CD4-positive, alpha-beta T cell (primary cell): ENCODE measurements at places on chromosomes 6 and 20.

DNA sequence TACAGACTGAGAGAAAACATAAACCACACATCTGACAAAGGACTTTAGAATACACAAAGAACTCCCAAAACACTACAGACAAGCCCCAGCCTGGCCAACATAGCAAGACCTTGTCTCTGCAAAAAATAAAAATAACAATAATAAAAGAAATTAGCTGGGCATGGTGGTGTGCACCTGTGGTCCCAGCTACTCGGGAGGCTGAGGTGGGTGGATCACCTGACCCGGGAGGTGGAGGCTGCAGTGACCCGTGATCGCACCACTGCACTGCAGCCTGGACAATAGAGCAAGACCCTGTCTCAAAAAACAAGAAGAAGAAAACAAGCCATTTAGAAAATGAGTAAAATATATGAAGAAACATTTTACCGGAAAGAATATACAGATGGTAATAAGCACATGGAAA lies 13.1 kb downstream of the SDCBP2 start:
- DNase-seq: no peak

DNA sequence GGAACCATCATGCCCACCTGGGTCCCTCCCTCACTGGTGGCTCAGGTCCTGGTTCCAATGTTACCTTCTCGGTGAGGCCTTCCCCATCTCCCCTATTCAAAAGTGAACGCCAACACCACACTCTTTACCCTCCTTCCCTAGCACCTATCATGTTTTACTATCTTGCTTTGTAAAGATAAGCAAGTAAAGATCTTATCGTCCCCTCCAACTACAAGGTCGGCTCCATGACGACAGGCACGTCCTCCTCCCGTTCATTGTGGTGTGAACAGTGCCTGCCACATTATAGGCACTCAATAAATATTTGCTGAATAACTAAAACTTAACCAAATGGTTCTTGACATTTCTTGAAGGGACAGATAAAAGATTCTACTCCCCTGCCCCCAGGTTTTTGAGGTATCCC lies 147.1 kb downstream of the PREX1 start:
- no peak for DNase-seq

DNA sequence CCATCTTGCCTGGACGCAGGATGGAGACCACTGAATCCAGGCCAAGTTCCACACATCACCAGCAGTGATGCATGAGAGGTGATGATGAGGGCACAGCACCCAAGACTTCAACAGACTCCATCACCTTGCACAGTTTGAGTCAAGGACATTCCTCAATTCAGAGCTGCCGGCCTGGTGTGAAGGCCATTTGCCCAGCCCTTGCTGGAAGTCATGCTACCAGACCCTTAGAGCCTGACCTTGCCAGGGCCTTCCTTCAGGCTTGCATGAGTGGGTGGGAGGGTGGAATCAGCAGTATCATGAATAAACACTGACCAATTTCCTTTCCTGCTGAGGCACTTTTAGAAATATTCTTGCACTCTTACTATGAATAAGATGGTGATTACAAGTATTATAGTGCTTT lies 130.2 kb upstream of the SSTR4 start:
- DNase-seq: no peak

DNA sequence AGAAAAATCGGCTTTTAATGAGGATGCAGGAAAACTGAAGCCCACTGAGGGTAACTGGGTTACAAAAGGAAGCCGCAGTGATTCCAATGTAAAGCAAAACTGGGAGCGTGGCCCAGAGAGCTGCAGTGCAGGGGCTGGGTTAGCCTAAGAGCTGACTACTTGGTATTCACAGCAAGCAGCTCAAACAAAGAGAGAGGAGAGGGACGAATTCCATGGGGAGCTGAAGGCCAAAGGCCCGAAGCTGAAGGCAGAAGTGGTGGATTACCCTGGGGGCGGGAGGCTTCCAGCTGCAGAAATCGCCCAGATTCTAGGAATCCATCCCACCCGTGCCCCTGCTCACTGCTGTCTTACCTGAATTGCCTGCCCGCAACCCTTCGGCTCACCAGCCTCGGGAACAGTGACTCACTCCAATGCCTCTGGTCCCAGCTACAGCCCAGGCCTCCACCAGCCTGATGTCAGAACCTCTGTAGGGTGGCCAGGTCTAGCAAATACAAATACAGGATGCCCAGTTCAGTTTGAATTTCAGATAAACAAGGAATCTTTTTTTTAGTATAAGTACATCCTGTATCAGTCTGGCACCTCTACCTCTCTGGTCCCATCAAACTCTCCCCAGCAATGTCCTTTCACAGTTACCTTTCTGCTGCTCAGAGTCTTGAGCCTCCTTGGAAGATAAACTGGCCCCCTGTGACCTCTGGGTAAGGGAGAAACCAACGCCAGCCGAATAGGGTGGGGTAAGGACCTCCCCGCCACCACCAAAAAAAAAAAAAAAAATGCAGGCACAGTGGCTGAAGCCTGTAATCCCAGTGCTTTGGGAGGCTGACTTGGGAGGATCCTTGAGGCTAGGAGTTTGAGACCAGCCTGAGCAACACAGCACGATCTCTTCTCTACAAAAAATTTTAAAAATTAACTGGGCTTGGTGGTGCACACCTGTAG lies 14.6 kb upstream of the ZMYND8 start:
- DNase-seq: no peak

DNA sequence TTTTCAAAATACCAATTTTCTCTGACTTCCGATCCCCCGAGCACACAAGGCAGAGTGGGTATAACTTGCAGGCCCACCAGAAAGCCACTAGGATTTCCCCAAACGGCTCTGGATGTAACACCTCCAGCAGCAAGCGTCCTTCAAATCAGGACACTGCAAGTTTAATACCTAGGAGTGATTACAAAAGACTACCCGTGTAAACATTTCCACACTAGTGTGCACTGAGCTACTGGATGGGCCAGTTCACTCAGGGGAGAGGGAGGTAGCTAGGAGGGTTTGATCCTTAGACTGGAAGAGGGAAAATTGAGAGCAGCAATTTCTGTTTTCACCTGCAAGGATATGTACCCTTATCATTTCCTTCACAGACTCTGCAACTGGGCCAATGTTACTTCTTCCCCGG lies 91.8 kb upstream of the AGPAT4 start:
- DNase-seq: no peak

- DNase-seq: no peak
These were observed 83.5 kb downstream of the PRDM13 start for GRCh38 chr6:99689916-99690685.

- DNase-seq: no peak
These were observed 190.2 kb downstream of the COL9A1 start for GRCh38 chr6:70112716-70113115.

DNA sequence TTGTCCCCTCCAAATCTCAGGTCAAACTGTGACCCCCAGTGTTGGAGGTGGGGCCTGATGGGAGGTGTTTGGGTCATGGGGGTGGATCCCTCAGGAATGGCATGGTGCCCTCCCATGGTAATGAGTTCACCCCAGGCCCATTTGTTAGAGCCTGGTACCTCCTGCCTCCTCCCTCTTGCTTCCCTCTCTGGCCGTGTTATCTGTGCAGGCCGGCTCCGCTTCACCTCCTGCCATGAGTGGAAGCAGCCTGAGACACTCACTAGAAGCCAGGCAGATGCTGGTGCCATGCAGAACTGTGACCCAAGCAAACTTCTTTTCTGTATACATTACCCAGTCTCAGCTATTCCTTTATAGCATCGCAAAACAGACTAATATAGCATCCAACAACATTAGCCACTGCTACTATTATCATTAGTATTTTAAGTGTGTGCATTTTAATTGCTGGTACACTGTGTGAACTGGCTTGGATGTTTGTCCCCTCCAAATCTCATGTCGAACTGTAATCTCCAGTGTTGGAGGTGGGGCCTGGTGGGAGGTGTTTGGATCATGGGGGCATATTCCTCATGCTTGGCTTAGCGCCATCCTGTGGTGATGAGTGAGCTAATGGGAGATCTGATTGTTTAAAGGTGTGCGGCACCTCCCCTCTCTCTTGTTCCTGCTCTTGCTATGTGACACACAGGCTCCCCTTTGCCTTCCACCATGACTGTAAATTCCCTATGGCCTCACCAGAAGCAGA lies 12.2 kb upstream of the OSER1 start:
- DNase-seq: no peak

DNA sequence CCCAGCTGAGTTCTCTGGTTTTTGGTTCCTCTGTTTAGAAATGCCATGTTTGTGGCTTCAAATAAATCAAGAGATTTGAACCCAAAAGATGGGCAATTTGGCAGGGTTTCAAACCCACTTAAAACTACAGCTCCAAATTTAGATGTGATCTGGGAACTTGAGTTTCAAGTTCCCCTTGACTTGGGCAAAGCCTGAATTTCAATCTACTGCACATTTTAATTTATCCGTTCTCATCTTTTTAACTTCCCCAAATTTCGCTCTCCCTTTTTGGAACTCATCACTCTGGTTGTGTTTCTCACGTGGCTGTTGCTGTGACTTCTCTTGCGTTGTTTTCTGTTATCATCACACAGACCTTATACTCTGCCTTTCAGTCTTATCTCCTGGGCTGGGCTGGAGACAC lies 230.9 kb downstream of the CDC5L start:
- DNase-seq: no peak

GRCh38 chr6:33604941-33605854 lies 15.9 kb upstream of the ITPR3 start:
- DNase-seq: no peak

DNA sequence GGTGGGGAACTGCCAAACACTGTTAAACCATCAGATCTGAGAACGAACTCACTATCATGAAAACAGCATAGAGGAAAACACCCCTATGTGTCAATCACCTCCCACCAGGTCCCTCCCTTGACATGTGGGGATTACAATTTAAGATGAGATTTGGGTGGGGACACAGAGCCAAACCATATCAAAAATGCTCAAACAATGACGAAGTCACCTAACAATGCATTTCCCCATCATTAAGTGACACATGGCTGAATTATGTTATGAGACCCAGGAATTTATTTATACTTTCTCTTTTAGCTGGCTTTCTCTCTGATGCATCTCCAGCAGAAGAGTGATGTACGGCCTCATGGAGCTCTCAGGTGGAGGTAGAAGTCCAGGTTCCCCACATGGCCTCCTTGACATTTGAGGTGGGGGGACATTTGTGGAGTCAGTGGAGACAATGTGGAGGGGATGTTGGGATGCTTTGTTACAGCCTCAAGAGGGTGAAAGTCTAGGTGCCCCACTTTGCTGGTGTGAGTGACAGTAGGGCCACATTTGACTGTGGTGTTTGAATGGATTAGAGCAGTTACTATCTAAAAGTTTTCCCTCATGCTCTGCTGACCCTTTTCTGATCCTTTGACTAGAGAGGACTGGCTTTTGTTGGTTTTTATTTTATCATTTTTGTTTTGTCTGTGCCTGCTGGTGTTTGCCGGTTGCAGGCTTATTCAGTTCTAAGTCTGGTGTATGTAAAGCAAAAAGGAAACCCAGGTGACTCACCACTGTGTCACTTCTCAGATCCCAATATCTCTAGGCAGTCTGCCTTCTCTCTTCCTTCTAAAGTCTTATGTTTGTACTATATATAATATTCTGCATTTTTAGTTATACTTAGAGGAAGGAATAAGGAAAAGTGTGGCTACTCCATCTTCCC lies 18.5 kb upstream of the DCBLD1 start:
- no peak for DNase-seq

- peak; percentile 71 for DNase-seq
These were observed 23.8 kb downstream of the ANKS1A start for GRCh38 chr6:34912715-34913464.

GRCh38 chr6:53975941-53976615 lies 135.2 kb upstream of the MLIP start:
- no peak for DNase-seq

GRCh38 chr20:15316556-15316955 lies 979.1 kb upstream of the FLRT3 start:
- no peak for DNase-seq

- no peak for DNase-seq
These were observed 171.7 kb downstream of the WDR27 start for GRCh38 chr6:169529931-169530751.

- DNase-seq: no peak
These were observed 29.3 kb upstream of the IGF2R start for GRCh38 chr6:159939591-159940016.

- DNase-seq: no peak
These were observed 96.4 kb downstream of the TBC1D32 start for GRCh38 chr6:121237859-121238258.

DNA sequence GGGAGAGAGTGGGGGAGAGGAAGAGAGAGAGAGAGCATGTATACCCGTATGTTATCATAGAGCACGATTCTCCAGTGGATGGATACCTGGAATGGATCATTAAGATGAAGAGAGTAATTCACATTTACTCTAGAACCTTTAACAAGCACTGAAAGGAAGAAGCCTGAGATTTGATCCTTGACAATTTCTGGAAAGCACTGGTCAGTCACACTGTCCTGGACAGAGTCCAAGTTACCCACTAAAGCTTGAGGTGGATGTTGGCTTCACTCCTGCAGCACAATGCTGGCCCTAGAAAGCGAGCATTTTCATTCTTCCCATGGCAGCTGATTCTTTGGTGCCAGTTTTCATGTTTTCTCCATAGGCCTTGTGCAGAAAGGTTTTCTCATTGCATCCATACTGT lies 25.6 kb downstream of the NFYA start:
- DNase-seq: no peak

DNA sequence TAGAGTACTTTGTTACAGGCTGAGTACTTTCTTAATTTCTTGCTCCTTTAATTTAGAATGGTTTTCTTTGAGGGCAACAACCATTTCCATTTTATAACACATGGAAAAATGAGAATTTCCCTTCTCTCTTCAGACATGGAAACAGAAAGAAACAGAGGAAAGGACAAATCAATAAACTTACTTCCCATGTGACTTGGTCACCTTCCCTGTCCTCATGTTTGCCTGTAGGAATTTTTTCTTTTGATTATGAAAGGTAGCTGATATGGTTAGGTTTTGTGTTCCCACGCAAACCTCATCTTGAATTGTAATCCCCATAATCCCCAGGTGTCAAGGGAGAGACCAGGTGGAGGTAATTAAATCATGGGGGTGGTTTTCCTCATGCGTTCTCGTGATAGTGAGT lies 169.7 kb downstream of the PHF3 start:
- no peak for DNase-seq

DNA sequence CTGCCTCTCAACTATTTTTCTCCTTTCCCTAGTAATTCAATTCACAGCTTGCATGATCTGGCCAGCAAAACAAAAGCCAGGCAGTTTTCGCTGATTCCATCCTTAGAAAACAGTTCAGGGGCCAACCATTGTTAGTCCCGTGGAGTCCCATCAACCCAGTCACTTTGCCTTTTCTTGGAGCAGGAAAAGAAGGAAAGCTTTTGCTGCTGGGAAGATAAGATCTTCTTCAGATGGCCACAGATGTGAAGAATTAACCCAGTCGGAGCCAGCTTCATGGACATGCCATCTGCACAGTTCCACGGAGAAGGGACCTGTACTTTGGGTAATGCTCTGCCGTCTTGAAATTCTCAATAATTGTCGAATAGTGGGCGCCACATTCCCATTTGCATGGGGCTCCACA lies 76.9 kb upstream of the TSHZ2 start:
- no peak for DNase-seq

DNA sequence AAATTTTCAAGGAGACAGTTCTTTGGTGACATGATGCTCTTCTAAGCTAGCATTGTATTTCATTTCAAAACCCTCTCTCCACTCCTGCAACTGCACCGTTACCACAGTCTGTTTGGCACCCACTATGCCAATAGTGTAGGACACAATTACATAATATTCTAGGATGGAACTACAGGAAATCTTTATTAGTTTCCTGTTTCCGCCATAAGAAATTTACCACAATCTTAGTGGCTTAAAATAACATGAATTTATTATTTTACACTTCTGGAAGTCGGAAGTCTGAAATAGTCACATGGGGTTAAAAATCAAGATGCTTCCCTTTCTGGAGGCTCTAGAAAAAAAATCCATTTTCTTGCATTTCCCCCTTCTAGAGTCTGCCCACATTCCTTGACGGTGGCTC lies 733.1 kb downstream of the HDGFL1 start:
- no peak for DNase-seq

- DNase-seq: no peak
These were observed 126.2 kb downstream of the IMPG1 start for GRCh38 chr6:75946146-75946831.
